SJCRH30 (cell line): ENCODE measurements at places on chromosomes 4 and X. TPM values are rescaled to one million over a fixed set of nuclear protein-coding genes. Genes with fewer than 3 reads are reported as not detected.

The TMEM154 gene
- total RNA-seq: 0.08 and 0.33 TPM in 2 replicates

The WAS gene
- not detected in 2 replicates for total RNA-seq

The GRIA2 gene
- 0.24 TPM in 1 of 2 replicates, not detected in the other for total RNA-seq

The FREM3 gene
- total RNA-seq: not detected in 2 replicates

GRCh38 chrX:46587753-46588171, 14.2 kb downstream of the CHST7 start:
- no peak for DNase-seq

DNA sequence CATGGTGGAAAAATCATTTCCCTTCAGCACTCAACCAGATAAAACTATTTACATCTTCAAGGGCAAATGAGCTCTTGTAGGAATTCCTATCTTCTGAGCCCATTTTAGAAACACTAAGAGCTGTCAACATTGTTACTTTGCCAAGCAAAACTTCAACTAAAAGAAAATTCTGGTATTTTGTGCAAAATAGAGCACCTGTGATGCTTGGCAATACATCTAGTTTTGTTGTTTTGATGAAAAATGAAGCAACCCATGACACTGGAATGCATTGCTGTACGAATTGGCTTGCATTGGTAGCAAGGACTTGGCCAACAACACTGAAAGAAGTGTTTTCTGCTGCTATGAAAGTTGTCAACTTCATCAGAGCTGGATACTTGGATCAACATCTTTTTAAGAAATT, 194.4 kb downstream of the COX18 start:
- DNase-seq: no peak

DNA sequence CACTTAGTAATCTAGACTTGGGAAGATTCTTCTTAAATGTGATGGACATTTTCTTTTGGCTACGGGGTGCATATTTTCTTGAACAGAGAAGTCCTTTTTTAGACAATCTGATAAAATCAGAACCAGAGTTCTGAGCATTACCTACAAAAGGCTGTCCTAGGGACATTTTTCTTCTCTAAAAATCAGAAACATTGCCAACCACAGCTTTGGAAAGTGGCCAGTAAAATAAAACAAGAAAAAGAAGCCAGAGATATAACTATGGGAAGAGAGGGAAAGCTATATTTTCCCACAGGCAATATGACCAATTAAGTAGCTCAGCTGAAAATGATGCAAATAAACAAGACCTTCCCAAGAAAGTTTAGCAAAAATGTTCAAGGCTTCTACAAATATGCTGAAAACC, 55.9 kb downstream of the MXRA5 start:
- DNase-seq: no peak

DNA sequence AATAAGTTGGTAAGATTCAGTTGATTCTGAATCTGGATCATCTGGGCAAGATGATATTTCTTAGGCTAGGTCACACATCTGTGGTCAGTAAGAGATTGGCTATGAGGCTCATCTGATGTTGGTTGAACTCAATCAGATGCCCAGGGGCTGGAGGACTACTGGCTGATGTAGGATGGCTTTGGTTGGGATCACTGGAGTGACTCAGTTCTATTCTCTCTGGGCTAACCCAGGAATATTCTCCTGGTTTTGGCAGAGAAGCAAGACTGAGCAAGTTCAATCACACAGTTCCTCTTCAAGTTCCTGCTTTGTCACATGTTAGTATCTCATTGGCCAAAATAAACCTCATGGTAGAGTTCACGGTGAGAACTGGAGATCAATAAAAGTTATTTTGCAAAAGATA, 902.3 kb upstream of the SLIT2 start:
- DNase-seq: no peak

DNA sequence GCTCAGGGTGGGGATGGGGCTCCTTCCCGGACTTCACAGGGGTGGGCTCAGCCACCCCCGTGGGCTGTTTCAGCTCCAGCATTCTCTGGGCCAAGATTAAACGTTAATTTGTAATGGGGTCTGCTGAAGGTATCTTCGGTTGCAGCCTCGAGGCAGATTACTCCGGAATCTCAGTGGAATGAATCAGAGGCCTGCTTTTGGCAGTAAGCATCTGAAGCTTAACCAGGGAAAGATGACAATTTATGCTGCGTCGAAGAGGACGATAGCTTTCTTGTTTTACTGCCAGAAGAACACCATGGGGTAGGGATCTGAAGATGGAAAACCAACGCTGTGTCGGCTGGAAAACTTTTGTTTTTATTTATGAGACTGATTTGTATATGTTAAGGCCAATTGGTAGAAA, 129.2 kb upstream of the MSX1 start:
- no peak for DNase-seq

- DNase-seq: no peak
Measured at GRCh38 chr4:118981171-118981838, 92.7 kb downstream of the SYNPO2 start.

- DNase-seq: no peak
Measured at GRCh38 chr4:2343476-2343875, 75.0 kb downstream of the ZFYVE28 start.

DNA sequence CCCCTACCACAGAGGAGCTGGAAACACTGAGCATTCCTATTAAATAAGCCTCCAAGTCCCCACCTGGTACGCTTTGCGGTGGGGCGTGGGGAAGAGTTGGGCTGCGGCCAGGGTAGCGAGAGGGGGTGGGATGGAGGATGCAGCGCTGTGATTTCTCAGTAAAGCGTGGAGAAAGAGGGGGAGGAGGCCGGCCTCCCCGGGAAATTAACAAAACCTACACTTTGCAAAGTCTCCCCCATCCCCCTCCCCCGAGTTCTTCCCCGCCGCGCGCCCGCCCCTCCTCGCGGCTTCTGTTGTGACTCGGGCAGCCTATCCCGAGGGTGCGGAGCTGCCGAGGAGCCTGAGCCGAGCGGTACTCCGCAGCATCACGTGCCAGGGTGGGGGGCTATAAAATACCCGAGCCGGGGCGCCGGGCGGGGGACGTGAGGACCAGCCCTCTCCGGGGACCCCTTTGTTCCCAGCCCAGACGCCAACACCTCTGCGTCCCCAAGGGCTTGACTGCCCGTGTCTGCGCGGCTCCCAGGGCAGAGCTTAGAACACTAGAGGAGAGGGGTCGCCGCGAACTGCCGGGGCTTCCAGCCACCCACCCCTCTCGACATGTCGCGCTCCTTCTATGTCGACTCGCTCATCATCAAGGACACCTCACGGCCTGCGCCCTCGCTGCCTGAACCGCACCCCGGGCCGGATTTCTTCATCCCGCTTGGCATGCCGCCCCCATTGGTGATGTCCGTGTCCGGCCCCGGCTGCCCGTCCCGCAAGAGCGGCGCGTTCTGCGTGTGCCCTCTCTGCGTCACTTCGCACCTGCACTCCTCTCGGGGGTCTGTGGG, at the start of gene GSX2:
Gene GSX2 (plus strand): TSS at position 416 of the 827 bp plus-strand sequence. CDS start 182 bp downstream, at position 598.
- DNase-seq: peak; percentile 55
